ENCODE measurements at places on chromosomes 3 and 15.

GRCh38 chr15:49410641-49411040 lies 12.4 kb upstream of the FGF7 start:
- no peak for DNase-seq

DNA sequence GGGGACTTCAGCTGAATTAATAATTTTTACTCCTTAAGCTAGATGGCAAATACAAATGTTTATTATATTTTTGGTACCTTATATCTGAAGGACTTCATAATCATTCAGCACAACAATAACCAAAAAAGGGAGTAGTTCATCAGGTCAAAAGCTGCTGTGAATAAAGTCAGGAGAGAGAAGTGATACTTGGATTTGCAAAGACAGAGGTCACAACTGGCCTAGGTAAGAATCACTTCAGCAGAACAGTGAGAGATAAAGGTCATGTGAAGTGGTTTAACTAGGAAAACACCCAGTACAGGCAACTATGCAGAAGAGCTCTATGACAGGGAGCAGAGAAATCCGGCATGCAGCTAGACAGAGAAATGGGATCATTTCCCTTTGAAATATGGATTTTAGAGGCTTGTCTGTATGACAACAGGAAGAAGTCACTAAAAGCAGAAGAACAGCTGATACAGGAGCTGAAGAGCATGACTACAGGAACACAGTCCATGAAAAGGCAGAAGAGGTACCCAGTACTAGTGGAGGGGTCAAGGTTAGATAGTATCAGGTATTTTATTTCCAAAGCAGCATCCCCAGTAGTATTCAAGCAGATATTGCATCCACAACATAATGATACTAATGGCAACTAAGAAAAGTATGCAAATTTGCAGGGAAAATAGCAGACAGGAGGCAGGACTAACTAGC lies 25.7 kb downstream of the ZMAT3 start:
- DNase-seq: no peak

GRCh38 chr3:146598535-146598934 lies 6.6 kb downstream of the PLSCR5 start:
- no peak for DNase-seq

DNA sequence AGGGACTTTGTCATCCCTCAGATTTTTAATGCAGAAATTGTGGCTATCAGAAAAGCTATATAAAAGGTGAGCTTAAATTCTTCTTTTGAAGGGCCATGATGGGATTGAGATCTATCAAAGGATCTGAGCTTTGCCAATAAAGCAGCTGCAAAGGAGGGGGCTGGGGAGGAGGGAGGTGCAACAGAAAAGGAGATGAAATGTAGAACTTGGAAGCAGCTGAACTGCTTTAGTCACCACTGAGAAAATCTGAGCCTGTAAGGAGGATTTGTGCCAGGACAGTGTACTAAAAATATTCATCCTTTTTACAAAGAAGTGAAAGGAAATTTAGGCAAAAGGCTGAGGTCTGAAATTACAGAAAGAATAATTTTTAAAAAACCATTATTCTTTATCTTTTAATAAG lies 10.4 kb downstream of the TSPAN3 start:
- DNase-seq: no peak

DNA sequence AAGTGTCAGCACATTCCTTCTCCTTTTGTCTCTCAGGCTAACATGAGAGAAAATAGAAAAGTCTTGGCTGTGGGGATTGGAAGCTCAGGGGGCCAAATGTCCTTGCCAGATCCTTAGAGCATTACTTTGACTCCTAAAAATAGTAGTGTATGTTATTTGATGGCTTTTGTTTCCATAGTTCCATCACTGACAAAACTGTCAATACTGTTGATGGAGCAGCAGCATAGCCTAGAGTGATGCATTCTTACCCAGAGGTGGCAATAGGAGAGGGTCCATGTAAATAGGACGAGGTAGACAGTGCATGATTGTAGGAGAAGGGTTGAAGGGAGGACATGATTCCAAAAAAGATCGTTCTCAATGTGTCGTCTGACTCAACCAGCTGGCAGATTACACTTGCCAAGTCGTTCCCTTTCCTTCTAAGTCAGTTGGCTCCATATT lies 282.7 kb upstream of the TPRG1 start:
- no peak for DNase-seq

DNA sequence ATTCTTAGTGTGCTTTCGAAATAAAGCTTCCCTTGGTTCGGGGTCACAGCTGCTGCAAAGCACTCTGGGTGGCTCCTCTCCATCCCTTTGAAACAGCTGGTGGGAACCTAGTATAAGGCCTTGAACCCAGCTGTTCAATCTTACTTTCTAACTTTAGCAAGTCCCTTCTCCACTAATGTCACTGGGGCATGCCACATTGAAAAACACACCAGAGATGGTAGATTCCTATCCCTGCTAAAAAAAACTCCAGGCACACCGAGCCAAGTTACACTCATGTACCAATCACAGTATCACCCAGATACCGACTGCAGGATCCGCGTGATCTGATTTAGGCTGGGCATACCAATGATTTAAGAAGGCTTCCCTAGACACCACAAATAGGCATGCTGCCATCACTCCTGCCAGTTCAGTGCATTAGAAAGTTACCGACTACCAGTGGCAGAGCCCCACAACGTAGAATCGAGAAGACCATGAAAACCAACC lies 65.0 kb downstream of the WWTR1 start:
- DNase-seq: no peak

- DNase-seq: no peak
Observed at GRCh38 chr3:143267989-143268388, 148.4 kb downstream of the CHST2 start.

GRCh38 chr15:69701198-69701597 lies 248.6 kb downstream of the RPLP1 start:
- no peak for DNase-seq

GRCh38 chr3:69292185-69292584 lies 93.7 kb downstream of the FRMD4B start:
- DNase-seq: no peak

DNA sequence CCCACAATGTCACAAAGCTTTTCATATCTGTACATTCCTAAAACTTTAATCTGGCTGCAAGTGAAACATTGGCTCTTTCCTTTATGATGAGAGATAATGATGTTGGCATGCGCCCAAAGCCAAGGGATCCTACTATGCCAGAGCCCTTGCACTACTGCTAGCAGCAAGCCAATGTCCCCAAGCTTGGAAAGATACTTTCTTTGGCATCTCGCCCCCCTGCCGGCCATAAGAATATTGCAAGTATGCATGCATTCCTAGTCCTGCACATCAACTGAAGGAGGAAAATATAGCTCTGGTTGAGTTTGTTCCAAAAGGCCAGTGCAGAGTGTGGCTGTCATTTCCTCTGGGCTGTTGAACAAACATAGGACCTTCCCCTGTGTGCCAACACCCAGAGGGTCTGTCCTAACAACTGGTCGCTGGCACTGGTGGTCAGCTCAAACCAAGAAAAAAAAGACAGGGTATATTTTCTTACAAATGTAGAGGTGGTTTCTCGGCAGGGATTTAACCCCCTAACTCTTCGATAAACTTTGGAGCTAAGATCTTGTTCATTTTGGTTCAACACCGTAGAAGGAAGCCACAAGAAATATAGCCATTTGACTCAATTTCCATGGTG lies 120.9 kb upstream of the ZBED2 start:
- DNase-seq: no peak

GRCh38 chr3:134334901-134335280 lies 39.4 kb downstream of the AMOTL2 start:
- no peak for DNase-seq

DNA sequence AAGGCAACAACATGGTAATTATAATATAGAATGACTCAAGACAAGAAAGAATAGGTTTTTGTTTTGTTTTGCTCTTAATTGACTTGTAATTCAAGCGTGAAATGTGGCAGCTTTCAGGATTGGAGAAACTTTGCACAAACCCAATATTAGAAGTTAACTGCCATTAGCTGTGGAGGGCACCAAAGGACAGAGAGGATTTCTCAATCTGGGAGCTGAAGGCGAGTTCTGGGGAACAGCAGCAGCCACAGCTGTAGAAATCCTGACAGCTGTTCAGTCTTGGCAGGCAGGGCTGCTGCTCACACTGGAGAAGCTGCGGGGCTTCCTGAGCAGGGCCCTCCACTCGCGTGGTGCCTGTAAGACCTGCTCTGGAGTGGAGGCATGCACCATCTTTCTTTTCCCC lies 182.2 kb upstream of the IL12A start:
- DNase-seq: no peak

GRCh38 chr3:88149101-88149508 lies 654 bp upstream of the C3orf38 start:
- DNase-seq: no peak

DNA sequence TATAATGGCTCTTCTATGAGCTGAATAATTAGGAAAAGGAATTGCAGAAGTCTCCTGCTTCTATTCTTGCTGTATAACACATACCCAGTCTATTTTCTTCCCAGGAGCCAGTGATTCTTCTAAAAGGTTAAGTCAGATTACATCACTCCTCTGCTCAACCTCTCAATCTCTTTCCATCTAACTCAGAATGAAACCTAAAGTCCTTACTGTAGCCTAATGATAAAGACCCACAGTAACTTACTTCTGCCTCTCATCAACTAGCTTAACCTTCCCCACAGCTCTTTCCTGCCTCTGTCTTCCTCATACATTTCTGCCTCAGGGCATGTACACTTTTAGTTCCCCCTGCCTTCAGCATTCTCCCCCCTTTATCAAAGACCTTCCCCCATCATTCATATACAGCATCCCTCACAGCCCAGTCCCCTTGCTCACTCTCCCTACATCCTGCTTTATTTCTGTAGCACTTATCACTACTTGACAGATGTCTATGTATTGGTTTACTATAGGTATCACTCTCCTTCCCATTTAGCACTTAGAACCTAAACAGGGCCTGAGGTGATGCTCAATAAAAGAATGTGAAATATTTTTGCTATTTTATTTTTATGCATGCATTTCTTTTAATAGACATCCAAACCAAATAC lies 28.5 kb upstream of the CMTM6 start:
- no peak for DNase-seq

- DNase-seq: no peak
Observed at GRCh38 chr3:196165850-196166249, 45.4 kb downstream of the ZDHHC19 start.

DNA sequence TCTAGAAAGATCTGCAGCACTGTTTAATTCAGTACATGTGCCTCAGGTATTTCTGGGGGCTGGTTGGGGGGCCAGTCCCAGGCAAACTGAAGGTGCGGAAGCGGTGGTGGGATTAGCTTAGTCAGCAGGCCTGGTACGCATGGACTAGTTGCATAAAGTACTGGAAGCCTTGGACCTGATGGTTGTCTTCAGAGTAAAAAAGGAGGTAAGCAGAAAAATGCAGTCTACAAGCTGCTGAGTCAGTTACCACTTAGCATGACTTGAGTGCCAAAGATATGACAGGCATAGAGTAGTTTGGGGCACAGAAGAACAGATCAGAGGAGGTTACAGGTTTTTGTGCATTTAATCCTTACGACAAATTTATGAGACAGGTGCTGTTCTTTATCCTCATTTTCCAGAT lies 19.9 kb upstream of the GOLGA8J start:
- DNase-seq: no peak

DNA sequence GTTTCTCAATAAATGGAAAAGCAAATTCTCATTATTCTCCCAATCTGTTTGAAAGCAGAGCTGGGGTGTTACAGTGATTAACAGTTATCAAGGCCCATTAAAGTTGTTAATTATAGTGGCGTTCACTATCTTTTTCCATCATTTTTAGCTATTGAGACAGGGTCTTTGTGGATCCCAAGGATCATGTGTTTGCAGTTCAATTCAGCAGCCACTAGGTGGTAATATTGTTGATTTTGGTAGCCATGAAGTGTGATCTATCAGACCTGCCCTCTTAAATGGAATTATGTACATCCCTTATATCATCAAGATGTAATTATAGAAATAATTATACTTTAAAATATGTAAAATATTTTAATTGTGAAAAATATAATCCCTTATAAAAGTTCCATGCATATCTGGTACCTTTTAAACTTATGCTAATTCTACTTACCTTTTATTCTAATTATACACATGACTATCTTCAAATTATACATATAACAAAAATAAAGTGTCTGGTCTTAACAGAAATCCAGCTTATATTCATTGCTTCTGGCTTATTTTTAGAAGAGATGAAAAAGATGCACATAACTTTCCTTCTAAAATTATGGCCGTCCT lies 126.4 kb downstream of the GREM1 start:
- peak; percentile 1 for DNase-seq

GRCh38 chr3:53744351-53744750 lies 101.9 kb downstream of the CHDH start:
- peak; percentile 76 for DNase-seq

- no peak for DNase-seq
Observed at GRCh38 chr3:62559831-62560445, 186.6 kb upstream of the FEZF2 start.

GRCh38 chr3:104388619-104389018 lies 978.1 kb upstream of the ALCAM start:
- peak; percentile 34 for DNase-seq

DNA sequence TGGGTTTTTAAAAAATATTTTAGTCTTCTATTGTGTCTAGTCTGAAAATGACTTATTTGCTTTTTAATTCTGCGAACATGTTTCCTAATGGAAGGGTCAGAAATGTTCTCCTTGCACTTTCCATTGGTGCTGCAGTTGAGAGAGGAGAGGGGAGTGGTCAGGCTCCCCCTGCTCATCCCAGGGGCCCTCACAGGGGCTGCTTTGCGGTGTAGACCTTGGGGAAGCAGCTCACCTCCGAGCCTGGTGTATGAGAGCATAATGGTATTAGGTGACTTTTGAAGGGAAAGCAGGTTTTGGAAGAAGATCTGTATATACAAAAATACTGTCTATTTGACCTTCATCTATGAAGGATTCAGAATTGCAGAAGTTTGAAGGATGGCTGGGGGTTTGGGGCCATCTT lies 28.3 kb downstream of the APBA2 start:
- DNase-seq: no peak

DNA sequence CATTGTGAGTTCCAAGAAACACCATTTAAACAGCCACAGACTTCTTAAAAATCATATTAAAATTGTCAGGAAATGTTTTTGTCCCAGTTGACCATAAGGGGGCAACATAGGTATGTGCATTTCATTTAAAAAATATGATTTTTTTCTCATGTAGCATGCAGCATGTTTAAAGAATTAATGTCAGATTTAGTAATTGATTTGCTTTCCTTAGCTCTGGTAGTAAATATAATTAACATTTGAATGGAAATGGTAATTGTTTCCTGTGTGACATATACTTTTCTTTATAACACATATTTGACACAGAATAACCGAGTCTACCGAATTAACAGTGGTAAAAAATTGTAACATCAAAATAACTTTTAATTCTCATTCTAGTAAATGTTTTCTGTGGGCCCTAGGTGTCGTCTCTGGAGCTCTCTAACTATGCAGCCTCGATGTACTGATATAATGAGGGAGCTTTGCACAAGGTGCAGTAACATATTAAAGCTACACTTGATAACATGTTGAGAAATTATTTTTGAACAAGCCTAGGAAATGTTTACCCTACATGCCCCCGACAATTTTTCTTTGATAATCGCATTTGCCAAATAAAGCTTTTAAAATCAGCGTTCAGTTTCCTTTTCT lies 34.9 kb downstream of the NXPE3 start:
- DNase-seq: no peak

DNA sequence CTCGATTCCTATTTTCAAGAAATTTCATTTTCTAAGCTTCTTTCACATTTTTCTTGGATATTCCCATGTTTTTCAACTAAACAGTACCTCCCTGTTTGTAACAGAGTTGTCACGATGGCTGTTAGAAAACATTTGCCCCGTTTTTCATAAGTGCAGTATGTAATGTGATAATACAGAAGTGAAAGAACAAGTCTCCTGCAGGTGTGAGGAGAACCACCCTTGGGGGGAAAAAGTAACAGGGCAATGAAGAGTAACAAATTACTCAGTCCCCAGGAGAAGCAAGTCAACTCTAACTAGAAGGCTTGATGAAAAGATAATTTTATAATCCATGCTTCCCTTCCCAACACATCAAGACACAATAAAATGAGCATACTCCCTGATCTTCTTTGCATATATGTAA lies 493.3 kb downstream of the FOXP1 start:
- no peak for DNase-seq
